ENCODE measurements at places on chromosomes 1 and 21.
A peak's percentile ranks its signal among the peaks of the same experiment; 100 is the strongest.

DNA sequence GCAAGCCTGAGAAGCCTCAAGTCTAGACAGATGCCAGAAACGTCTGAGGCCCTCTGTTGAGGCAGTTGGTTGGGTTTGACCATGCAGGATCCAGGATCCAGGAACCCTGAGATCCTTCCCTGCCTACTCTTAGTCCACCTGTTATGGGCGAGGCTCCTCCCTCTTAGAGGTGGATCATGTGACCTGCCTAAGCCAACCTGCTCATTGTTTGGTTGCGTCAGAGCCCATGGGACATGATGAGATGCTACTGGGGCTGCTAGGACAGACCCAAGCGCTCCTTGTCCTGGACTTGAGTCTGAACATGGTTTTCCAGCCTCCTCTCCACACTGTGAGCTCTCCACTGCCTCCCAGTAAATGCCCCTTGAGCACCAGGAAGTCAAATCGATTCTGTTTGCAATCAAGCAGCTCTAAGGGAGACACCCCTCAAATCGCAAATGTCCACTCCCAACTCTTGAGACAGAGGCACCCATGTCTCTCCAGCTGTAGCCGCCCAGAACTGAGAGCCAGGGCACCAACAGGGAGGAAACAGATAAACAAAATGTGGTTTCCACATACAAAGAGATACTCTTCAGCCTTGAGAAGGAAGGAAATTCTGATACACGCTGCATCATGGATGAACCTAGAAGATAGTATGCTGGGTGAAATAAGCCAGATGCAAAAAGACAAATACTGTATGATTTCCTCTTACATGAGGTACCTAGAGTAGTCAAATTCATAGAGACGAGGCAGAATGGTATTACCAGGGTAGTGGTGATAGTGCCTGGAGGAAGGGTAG is 31.7 kb upstream of the WNT4 start:
- no peak for DNase-seq

GRCh38 chr1:46522184-46522968 is 29.1 kb downstream of the KNCN start:
- DNase-seq, result no peak

GRCh38 chr1:3467096-3468036 is 12.9 kb downstream of the ARHGEF16 start:
- DNase-seq, result no peak

- DNase-seq, result no peak
These were observed 14.3 kb upstream of the FAM131C start for GRCh38 chr1:16087733-16088132.

- no peak for DNase-seq
These were observed 21.5 kb downstream of the NFYC start for GRCh38 chr1:40712997-40713396.

DNA sequence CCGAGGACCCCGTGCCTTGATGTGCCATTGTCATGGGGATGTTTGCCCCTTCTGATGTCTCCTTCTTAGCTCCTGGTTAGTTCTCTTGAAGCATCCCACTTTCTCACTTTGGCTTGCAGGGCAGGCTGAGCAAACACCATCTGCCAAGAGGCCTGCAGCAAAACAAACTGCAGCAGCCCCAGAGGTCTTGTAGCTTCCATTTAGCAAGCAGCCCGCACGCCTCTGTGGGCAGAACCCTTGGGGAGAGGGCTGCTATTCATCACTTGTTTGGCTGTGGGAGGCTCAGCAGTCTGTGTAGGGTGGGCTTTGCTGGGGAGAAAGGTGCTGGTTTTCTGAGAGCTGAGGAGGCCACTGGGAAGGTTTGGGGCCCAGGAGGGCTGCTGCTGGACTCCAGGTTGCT is 56.7 kb downstream of the KCNC4 start:
- no peak for DNase-seq

GRCh38 chr1:31101147-31101502 is 35.6 kb upstream of the PUM1 start:
- no peak for DNase-seq

DNA sequence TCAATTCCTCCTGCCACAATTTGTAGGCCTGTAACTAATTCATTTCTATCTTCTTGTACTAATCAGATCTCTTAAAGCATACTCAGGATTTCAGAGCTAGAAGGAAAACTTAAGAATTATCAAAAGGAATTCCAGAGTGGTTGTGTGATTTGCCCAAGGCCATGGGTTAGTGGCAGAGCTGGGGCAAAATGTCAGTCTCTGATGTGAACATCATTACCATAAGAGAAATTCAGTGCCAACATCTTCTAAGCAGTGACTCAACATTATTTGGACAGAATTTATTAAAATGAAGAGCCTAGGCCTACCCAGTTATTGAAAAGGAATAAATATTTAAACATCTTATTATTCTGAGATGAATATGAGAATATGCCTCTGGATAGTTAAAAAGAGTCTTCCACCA is 14.5 kb downstream of the ST6GALNAC5 start:
- DNase-seq, result no peak

- DNase-seq, result no peak
These were observed 84.6 kb upstream of the B3GALT2 start for GRCh38 chr1:193270996-193271395.

GRCh38 chr1:72606216-72606810 is 324.0 kb upstream of the NEGR1 start:
- no peak for DNase-seq

GRCh38 chr1:43421396-43421795 is 31.7 kb downstream of the SZT2 start:
- DNase-seq, result no peak

DNA sequence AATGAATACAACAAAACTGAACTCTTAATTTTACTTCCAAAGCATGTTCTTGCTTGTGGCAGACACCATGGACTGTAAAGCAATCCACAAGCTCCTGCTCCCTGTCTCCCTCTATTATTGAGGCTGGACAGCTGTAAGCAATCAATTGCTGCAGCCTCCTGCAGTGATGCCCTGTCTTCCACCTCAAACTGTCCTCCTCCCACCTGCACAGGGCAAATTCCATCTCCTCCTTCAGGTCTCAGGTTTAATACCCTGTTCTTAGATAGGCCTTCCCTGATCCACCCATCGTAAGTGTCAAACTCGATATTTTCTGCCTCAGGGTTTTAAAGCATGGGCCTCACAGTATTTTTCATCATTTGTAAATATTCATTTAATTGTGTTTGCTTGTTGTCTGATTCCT is 81.8 kb downstream of the LYST start:
- no peak for DNase-seq

- no peak for DNase-seq
These were observed 432.9 kb downstream of the SETD4 start for GRCh38 chr21:35627462-35627861.

- DNase-seq, result peak; percentile 26
These were observed 51.9 kb downstream of the AGPAT3 start for GRCh38 chr21:43916691-43917514.

DNA sequence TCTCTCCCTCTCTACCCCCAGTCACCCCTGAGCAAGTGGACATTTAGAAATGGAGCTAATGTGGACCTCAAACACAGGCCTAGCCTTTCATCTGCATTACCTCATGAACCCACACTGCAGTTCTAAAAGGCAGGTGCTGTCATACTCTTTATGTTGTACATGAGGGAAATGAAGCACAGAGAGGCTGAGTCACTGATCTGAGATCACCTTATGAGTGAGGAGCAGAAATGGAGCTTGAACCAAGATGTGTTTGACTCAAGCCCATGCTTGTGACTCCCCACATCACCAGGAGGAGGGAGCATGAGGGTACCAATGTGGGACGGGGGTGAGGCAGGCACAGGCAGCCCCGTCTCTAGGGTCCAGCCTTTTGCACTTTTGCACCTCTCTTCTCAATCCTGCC is 702.8 kb downstream of the PTPRU start:
- no peak for DNase-seq

GRCh38 chr1:77925956-77926355 is 37.5 kb downstream of the NEXN start:
- no peak for DNase-seq

DNA sequence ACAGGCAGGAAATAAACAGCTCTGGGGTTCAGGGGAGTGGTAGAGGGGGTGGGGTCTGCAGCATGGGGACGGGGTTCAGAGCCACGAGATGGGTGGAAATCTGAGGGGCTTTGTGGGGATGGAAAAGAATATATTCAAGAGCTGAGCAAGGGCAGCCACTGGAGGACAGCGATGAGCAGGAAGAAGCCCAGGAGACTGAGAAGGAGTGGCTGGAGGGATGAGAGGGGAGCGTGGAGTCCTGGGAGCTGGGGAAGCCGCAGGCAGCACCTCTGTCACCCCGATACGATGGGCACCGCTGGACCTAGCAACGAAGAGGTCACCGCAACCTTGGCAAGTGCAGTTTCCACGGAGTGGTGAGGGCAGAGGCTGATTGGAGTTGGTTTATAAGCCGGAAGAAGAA is 10.0 kb upstream of the KCNAB2 start:
- no peak for DNase-seq

- no peak for DNase-seq
These were observed 26.7 kb upstream of the GLIS1 start for GRCh38 chr1:53765657-53766056.

GRCh38 chr1:14666962-14667650 is 68.6 kb downstream of the KAZN start:
- no peak for DNase-seq

GRCh38 chr21:14977814-14978213 is 87.0 kb downstream of the NRIP1 start:
- DNase-seq, result no peak

- no peak for DNase-seq
These were observed 106.0 kb downstream of the NOS1AP start for GRCh38 chr1:162175379-162176081.

DNA sequence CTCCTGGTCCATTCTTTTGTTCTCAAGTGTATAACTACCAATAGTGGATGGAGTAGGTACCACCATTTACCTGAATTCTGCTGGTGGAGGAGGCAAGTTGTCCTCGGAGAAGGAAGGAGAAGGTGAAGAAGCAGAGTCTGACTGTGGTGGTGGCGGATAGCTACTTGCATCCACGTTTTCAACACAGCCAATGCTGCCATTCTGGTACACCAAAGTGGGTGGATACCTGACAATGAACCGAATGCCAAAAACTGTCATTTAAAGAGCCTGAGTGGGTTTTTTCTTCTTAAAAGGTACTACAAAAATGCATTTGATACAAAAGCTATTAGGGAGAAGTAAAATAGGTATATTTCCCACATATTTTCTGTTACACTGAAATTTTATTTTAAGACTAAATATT is 20.1 kb downstream of the GPR3 start:
- no peak for DNase-seq

DNA sequence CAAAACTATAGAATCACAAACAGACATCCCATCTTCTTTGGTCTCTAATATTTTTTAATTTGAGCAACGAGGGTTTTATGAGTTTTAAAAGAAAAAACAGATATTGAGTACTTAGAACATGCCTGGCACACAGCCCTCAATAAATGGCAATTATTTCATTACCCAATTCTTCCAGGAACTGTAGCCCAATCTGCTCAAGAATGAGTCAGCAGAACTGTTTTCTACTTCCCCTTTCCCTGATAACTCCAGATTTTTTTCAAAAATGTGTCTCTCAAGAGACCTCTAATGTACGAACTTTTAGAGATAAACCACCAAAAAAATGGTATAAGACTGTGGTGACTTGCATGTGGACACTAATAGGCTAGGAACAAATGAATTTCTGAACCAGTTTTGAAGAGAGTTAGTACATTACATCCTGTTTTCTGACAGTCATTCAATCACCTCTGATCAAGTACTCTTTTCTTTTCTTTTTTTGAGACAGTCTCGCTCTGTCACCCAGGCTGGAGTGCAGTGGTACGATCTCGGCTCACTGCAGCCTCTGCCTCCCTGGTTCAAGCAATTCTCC is 11.5 kb downstream of the ABL2 start:
- no peak for DNase-seq

DNA sequence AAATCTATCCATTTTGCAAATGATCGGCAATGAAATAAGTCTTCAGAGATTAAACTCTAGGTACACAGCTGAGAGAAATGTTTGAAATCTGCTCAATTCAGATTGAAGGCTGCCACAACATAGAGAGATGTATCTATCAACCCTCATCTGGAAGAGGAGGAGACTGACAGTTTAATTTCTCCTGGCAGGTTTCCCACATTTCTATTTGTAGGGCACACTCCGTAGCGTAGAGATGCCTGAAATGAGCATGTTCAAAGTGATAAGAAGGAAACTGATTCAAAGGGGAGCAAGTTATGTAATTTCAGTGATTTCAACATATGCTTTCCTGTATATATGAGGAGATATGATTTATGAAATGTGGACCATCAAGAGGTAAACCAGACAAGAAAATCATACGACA is 44.1 kb downstream of the NIBAN1 start:
- DNase-seq, result no peak

DNA sequence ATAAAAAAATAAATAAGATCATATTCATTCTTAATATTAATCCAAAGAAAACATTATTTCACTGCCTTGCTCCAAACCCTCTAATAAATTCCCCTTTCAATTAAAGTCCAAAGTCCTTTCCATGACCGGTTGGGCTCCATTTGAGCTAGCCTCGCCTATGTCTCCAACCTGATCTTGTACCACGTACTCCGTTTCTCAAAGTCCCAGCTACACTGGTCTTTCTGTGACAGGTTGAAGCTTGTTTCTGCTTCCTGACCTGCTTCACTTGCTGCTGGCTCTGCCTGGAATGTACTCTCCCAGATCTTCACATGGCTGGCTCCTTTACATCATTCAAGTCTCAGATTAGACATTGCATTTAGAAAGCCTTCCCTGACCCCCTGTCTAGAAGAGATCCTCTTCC is 16.4 kb downstream of the RPL5 start:
- no peak for DNase-seq

DNA sequence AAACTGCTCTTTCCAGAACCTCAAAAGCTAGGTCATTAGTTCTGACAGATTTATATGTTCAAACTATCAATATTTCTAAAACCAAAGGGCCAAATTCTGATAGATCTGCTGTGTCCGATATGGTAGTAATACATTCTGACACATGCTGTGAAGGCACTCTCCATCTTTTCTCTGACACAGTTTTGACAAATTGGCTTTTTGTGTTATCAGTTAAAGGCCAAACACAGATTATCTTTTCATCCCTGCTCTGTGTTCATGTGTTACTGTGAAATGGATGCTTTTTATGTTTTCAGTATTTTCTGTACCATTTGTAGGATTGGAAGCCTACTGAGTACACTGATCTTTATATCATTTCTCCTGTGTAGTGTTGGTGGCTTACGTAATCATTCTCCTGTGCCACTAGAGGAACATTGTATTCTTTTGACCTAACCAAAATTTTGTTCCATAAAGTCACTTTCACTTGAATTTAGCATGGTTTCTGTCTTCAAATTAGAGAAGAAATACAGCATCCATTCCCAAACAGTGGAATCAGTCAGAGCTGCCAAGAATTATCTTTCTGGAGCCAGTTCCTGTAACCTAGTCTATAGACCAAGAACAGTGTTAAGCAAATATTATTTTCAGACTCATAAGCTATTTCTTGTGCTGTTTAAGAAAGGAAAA is 137.2 kb downstream of the ADGRL2 start:
- DNase-seq, result no peak
